ENCODE measurements at places on chromosomes 7 and 10.

GRCh38 chr7:46440186-46440585 lies 519.1 kb upstream of the IGFBP3 start:
- DNase-seq: no peak

DNA sequence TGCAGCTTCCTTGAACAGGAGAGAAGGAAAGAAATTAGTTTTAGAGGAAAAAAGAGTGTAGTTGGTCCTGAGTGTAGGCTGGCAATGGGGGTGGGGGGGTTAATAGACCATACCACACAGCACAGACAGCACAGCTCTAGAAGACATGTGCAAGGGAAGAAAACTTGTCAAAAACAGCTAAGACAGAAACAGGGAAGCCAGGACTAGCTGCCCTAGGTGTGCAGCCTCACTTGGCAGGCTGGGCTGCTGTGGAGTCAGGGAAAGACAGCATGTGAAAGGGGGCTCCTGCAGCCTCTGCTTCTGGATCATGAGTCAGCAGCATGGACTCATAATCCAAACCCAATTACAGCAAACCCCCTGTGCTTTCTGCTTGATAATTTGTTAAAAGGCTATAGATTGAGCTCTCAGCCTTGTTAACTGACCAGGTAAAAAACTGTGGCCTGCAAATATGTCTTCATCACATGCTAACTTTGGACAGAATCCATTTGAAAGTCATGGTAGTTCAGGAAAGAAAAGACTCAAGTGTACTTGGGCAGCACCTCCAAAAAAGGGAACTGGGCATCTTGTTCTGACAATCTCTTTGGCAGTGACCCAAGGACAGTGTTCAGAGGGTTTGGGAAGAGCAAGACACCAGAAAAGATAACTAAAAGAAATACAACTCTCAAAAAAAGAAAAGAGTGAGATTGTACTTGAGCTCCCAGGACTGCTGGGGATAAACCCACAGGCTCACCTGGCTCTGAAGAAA lies 142.2 kb upstream of the VWC2 start:
- no peak for DNase-seq

DNA sequence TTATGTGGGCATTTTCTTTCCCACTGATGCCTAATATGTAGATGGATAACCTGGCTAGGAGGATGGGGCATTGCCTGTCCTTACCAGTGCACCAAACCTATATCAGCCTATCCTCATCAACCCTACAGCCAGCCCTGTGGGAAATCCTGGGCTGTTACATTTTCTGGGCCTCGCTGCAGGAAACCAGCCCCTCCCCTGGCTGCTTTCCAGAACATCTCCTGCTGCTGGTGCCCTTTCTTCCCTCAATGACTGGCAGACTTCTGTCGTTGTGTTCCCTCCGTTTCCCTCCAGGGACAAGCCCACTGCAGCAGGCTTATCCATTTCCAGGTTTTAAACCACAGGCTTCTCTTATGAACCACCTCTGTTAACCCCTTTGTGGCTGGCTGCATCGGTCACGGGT lies 486.1 kb upstream of the COBL start:
- DNase-seq: no peak

- no peak for DNase-seq
Measured at GRCh38 chr10:75722609-75723008, 291.2 kb downstream of the LRMDA start.

GRCh38 chr7:112116894-112117293 lies 89.3 kb downstream of the DOCK4 start:
- no peak for DNase-seq

DNA sequence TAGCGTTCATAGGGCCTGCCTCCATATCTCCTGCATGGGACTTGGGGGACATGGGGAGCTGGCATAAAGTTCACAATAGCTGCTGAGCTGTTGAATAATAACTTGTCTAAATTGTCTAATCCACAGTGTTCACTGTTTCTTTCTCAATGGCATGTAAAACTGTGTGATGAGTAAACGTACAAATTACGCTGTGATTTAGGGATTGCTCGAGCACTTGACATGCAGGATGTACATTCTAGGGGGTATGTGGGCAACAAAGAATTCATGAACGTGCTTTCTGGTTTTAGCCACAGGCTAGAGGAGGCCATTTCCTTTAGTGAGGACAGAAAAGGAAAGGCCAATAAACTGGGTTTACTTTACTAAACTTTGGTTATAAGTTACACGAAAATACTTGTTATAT lies 534.2 kb upstream of the ZWINT start:
- no peak for DNase-seq

DNA sequence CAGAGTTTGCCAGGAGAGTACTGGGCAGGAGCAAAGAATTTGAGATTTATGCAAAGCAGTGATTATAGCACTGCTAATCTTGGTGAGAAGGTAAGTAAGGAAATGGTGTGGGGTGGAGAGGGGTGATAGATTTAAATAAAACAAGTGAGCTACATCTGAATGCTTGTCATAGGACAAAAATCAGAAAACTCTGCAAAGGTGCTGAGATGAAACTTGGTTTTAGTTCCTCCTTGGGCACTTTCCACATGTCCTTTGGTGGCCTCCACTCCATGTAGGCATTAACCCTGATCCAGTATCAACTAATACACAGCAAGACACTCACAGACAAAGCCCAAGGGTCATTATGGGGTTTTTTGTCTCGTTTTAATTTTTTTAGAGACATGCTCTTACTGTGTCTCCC lies 25.7 kb upstream of the FAM107B start:
- DNase-seq: no peak

Data from activated CD8-positive, alpha-beta memory T cell treated with anti-CD3 and anti-CD28 coated beads, Interleukin-2, amount 50 U/mL, for 4 hours (primary cell).